ENCODE measurements at places on chromosomes 3 and 15. TPM values are rescaled to one million over a fixed set of nuclear protein-coding genes. Genes with fewer than 3 reads are reported as not detected.

TUSC7 gene
- total RNA-seq, result not detected

P3H2 gene
- 1.1 TPM for total RNA-seq

RTP4 gene
- total RNA-seq, result 0.99 TPM

SPESP1 gene
- 2.4 TPM for total RNA-seq

CASR gene
- not detected for total RNA-seq

RASGRP1 gene
- total RNA-seq, result 0.12 TPM

HCN4 gene
- total RNA-seq, result not detected

SI gene
- not detected for total RNA-seq

GNAT1 gene
- total RNA-seq, result not detected

LYZL4 gene
- total RNA-seq, result not detected

ABCF3 gene
- 55.6 TPM for total RNA-seq

GABRB3 gene
- total RNA-seq, result 1.1 TPM

RNF123 gene
- 20.6 TPM for total RNA-seq

SLC24A5 gene
- total RNA-seq, result not detected

MUSTN1 gene
- total RNA-seq, result not detected

PLSCR5 gene
- not detected for total RNA-seq

HLTF gene
- 57.0 TPM for total RNA-seq

CAMKV gene
- not detected for total RNA-seq

RETNLB gene
- total RNA-seq, result not detected

CFAP91 gene
- 0.68 TPM for total RNA-seq

SLC12A1 gene
- not detected for total RNA-seq

TMA7 gene
- 433 TPM for total RNA-seq

CA12 gene
- total RNA-seq, result 93.6 TPM

GOLGA8M gene
- 1.3 TPM for total RNA-seq

SNRPN gene
- 171 TPM for total RNA-seq

TNIK gene
- 28.9 TPM for total RNA-seq

GCHFR gene
- 2.4 TPM for total RNA-seq

SHF gene
- total RNA-seq, result 1.4 TPM

FAM43A gene
- total RNA-seq, result 8.6 TPM

XCR1 gene
- total RNA-seq, result not detected

VGLL4 gene
- total RNA-seq, result 81.0 TPM

MUC20 gene
- total RNA-seq, result 0.50 TPM

OCA2 gene
- under 0.01 TPM for total RNA-seq

GOLGA8N gene
- total RNA-seq, result 10.3 TPM

SLC2A2 gene
- not detected for total RNA-seq

PTH1R gene
- total RNA-seq, result 0.13 TPM

RAB8B gene
- 47.4 TPM for total RNA-seq

LNP1 gene
- total RNA-seq, result 5.0 TPM

SLC38A3 gene
- total RNA-seq, result not detected

DENND6A gene
- total RNA-seq, result 19.6 TPM

FMN1 gene
- total RNA-seq, result 0.13 TPM

DGKG gene
- 0.81 TPM for total RNA-seq

MELTF gene
- 1.7 TPM for total RNA-seq

MYL3 gene
- not detected for total RNA-seq

HGD gene
- 0.19 TPM for total RNA-seq

TUSC2 gene
- 14.7 TPM for total RNA-seq

PSTPIP1 gene
- total RNA-seq, result 1.1 TPM

HACD2 gene
- 16.7 TPM for total RNA-seq

RGMA gene
- total RNA-seq, result 0.40 TPM

Measured in aortic smooth muscle cell (primary cell).